Activated CD8-positive, alpha-beta T cell treated with anti-CD3 and anti-CD28 coated beads, Interleukin-2, amount 10 ng/mL, durations not matched to agents 7 days and 5 days (primary cell): ENCODE measurements at places on chromosomes 3 and 15. TPM values are rescaled to one million over a fixed set of nuclear protein-coding genes. Genes with fewer than 3 reads are reported as not detected.

- H3K4me3 ChIP-seq = no peak overlapping the region
- DNase-seq = no peak
- no peaks in the 10 kb centered on the region for H3K36me3 ChIP-seq
- peaks cover 19% of the 10 kb centered on the region for H3K4me1 ChIP-seq
Observed at GRCh38 chr15:29451201-29451781, 181.7 kb upstream of the NSMCE3 start.

- H3K27ac ChIP-seq = no peak overlapping the region
- no peaks in the 10 kb centered on the region for H3K4me1 ChIP-seq
- no peak for DNase-seq
- no peaks in the 10 kb centered on the region for H3K36me3 ChIP-seq
Observed at GRCh38 chr3:159548675-159549335, 439.8 kb upstream of the IL12A start.

DNA sequence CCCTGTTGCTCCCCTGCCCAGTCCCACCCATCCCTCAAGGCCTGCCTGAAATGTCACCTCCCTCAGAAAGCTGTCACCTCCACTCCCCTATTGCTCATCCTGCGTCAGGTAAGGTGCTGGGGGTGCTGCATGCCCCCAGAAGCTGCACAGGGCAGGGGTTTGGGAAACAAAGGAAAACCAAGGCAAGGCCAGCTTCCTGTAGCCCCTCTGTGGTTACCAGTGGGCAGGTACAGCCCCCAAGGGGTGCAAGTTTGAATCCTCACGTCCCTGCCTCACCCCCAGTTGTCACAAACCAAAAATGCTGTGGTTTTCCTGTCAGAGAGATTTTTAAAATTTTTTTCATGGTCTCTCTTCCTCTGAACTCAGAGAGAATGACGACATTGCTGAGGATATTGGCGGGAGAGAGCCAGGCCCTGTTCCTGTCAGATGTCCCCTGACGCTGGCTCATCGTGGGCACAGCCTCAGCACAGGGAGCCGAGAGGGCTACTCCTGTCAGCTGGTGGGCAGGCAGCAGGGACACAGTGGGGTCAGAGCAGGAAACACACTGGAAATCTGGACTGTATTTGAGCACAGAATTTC lies 27.0 kb downstream of the PSTPIP1 start:
- peaks cover 91% of the 10 kb centered on the region for H3K4me1 ChIP-seq
- peak; percentile 82 for DNase-seq

DNA sequence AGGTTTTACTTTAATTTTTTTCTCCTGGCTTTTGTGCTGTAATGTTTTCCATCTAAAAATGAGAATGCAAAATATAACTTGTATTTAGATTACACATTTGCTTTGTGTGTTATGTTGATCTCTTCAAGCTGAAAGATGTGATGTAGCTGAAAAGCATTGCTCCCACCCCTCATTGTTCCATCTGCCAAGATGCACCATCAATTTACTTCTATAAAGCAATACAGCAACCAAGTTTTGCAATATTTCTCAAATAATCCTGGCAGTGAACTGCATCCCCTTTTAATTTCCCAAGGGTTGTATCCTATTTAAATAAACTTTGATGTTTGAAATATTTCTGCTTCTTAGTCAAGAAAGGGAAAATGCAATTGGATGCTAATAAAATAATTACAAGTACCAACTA lies 52.6 kb upstream of the DUT start:
- peaks cover 6% of the 10 kb centered on the region for H3K27me3 ChIP-seq
- no peaks in the 10 kb centered on the region for H3K4me1 ChIP-seq
- no peak for DNase-seq
- no peak overlapping the region for H3K4me3 ChIP-seq

- no peaks in the 10 kb centered on the region for H3K36me3 ChIP-seq
- H3K27ac ChIP-seq = no peak overlapping the region
- no peaks in the 10 kb centered on the region for H3K4me1 ChIP-seq
- peaks cover 6% of the 10 kb centered on the region for H3K27me3 ChIP-seq
- H3K4me3 ChIP-seq = no peak overlapping the region
- DNase-seq = no peak
Observed at GRCh38 chr15:64037966-64038365, 8.3 kb downstream of the DAPK2 start.

DNA sequence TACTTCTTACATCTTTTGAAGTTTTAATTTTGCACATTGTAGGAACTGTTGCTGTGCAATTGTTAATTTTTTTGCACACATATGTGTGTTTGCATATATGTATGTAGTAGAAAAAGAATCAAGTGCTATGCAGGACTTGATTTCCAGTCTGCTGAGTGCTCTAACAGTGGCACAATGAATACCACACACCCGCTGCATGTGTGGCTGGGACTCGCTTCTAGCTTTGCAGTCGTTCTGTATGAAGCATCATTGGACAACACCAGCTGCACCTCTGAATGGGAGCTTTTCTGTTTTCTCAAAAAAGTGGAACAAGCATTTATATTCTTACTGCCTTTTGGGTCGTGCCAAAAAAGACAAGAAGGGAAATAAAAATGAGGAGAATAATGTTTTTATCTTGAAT lies 564.7 kb downstream of the FOXP1 start:
- no peak overlapping the region for H3K27ac ChIP-seq
- H3K4me1 ChIP-seq = peaks cover 24% of the 10 kb centered on the region
- no peaks in the 10 kb centered on the region for H3K27me3 ChIP-seq
- no peak for DNase-seq
- peaks cover 55% of the 10 kb centered on the region for H3K36me3 ChIP-seq
- no peak overlapping the region for H3K4me3 ChIP-seq

The ZIC4 gene
- not detected for total RNA-seq

DNA sequence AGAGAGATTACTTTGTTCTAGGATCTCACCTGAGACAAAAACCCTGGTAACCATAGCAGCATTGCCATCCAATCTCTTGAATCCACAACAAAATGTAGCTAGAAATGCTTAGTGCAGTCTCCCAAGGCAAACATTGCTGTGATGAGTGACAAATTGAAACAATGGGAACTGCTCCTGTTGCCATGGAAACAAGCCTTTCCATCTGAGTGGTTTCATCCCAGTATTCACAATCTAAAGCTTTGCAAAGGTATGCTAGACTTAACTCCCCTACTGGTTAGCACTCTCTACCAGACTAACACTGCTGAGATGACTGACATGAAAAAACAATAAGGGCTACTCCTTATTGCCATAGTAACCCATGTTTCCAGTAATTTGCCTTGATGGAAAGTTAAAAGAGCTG lies 172.6 kb upstream of the CNTN3 start:
- H3K4me3 ChIP-seq = no peak overlapping the region
- H3K4me1 ChIP-seq = no peaks in the 10 kb centered on the region
- no peak for DNase-seq
- no peak overlapping the region for H3K27ac ChIP-seq
- no peaks in the 10 kb centered on the region for H3K27me3 ChIP-seq

The MCF2L2 gene
- 7.5 TPM for total RNA-seq

- H3K27me3 ChIP-seq = no peaks in the 10 kb centered on the region
- no peaks in the 10 kb centered on the region for H3K4me1 ChIP-seq
- no peak overlapping the region for H3K4me3 ChIP-seq
- H3K27ac ChIP-seq = no peak overlapping the region
- peak; percentile 39 for DNase-seq
Observed at GRCh38 chr3:163056874-163057497, 1560.4 kb downstream of the OTOL1 start.

The CTNNB1 gene
- total RNA-seq = 112 TPM

The FANCD2OS gene
- not detected for total RNA-seq
